HuH-7.5 (cell line): ENCODE measurements at places on chromosomes 3 and 15.
A peak's percentile ranks its signal among the peaks of the same experiment; 100 is the strongest.

DNA sequence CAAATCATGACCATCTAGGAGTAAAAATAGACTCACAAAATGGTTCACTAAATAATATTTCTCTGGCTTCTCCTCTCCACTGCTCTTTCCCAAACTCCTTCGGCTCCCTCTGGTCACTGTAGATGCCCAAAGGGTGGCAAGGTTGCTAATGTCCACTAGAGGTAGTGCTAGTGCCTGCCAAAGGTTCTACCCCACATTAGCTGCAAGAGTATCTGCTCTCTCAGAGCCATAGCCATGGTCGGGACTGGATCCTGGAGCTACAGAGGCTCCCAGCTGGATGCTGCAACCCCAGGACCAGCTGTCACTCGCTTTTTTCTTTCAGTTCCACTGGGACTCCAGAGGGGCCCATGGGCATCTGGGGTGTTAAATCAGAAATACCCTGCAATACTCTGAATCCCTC, 8.5 kb downstream of the HTR3D start:
- peak; percentile 42 for DNase-seq

DNA sequence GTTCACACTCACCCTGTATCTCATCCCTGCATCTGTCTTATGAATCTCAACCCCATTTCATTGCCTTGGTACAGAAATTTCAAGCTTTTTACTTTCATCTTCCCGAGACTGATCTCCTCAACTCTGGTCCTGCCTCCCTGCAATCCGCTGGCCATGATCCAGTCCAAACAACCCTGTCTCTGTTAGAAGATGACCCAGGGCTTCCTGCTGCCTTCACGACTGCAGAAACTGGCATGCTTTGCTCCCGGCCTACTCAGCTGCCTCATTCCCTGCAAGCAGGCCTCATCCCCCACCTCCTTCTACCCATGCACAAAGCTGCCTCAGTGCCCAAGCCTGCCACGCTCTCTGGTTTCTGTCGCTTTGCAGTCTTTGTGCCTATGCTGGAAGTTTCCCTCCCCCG, 12.4 kb downstream of the HES1 start:
- no peak for DNase-seq

GRCh38 chr15:34357653-34358052, 9.3 kb downstream of the LPCAT4 start:
- DNase-seq, result no peak

- DNase-seq, result no peak
Observed at GRCh38 chr3:106119614-106120082, 250.8 kb upstream of the CBLB start.

GRCh38 chr15:100241572-100242482, 99.9 kb downstream of the ADAMTS17 start:
- DNase-seq, result peak; percentile 23
